ENCODE measurements at places on chromosomes 5 and 9.

DNA sequence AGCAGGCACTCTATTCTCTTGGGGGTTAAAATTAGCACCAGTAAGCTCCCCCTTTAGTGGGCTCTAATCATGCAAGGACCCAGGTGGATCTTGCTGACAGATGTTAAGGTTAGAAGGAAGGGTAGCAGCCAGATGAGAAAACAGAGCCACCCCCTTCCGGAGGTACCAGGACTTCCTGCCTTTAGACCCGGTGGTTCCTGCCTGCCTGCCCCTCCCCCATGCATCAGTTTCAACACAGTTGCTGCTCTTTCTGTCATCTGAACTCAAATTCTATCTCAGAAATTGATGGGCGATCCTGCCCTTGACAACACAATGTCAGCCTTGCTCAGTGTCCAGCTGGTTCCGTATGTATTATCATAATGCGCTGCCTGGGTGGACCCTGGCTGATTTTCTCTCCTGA is 287.3 kb downstream of the EBF1 start:
- DNase-seq = no peak

GRCh38 chr5:174529925-174530681 is 194.3 kb upstream of the MSX2 start:
- no peak for DNase-seq

DNA sequence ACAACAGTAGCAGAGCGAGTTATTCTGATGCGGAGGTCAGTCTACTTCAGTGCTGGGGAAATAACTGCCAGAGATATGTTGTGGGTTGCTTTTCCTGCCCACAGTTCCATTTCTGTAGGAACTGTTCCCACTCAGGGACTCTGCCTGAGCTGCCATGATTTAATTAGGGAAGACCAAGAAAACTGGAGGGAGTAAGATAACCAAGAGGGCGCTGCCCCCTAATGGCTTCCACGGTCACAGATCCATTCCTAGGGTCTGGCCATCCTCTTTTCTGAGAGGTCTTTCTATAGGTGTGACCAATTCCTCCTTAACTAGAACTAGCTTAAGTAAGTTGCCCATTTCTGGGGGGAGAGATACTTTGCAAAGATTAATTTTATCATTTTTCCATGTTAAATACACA is 125.9 kb downstream of the APBA1 start:
- no peak for DNase-seq

- DNase-seq = no peak
These were observed 46.9 kb downstream of the MAP1B start for GRCh38 chr5:72154076-72154756.

DNA sequence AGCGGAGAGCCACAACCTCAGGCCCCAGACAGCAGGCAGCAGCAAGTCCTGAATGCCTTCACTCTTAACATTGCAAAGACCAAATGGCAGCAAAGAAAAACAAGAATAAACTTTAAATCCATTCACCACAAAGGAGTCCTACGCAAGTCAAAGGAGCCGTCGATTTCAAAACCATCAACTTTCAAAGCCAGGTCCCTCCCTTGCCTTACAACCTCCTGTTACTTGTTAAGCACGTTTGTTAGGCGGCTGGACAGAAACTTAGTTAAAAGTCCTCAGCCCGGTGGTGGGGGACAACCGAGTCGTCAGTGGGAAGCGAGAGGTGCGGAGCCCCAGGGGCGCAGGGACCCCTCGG is 938 bp downstream of the LPAR1 start:
- DNase-seq = no peak

DNA sequence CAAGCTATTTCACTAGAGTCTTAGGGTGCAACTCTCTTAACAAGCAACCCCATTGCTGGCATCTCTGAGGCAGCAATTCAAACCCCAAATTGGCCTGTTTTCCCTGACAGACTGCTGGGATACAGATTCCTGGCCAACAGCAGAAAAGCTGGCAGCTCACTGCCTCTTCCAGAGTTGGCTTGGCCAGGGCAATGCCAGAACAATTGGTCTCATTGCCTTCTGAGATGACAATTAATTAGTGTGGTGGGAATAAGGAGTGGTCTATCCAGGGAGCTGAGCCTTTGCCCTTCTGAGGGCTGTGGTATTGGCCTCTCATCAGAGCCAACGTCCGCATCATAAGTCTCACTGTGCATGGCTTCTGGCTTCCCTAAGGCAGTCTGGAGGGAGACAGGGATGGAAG is 183.2 kb downstream of the GNAQ start:
- no peak for DNase-seq

DNA sequence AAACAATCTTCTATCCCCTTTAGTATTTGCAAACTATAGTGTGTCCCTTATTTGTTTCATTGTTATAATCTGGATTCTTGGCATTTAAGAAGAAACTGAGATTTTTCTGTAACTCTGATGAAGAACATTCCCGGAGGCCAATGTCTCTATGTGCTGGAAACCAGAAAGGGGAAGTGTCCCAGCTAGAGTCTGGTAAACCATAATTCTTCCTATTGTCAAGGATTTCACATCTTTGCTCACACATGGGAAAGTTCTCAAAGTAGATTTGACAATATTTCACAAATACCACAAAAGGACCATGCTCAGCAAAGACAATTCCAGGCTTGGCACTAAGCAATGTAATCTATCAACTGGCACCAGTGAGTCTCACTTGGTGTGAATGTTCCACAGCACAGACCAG is 146.8 kb downstream of the MUSK start:
- no peak for DNase-seq

GRCh38 chr5:102578362-102578761 is 79.6 kb upstream of the SLCO6A1 start:
- no peak for DNase-seq

DNA sequence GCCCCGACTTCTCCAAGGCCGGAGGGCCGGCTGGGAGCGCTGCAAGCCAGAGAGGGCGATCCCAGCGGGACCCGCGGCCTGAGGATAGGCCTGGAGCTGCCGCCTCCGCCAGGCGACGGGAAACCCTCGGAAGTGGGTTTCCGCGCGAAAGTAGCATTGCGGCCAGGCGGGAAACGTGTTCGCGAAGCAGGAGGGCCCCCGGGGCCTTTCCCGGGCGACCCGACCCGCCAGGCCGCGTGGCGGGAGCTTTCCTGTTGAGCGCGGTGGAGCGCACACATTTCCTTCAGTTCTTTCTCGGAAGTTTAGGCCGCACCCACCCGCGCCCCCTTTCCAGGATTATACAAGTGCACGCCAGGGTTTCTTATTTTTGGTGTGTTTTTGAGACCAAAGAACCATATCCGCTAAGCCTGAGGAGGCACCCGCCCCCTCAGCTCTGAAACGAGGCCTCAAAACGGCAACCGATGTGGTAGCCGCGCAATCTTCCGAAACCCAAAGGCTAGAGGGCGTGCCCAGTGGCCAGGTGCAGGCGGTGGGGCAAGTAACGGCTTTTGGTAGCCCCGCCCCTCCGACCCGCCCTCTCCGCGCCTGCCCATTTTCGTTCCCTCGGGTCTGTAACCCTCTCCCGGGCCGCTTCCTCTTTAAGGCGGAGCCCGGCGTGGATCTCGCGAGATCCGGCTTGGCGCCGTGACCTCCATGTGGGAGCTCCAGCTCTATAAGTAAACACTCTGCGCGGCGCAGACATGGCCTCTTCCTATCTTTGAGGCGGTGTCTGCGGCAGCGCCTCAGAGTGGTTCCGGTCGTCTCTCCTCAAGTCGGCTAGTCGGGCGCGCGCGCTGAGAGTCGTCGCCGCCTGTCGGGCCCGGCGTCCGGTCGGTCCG is at the start of gene UHRF2:
UHRF2 (plus strand) TSS at position 713 of the 878 bp plus-strand sequence. CDS start 292 bp downstream, outside the sequence.
- DNase-seq = peak; percentile 98
